ENCODE measurements at places on chromosomes 12 and 14. TPM values are rescaled to one million over a fixed set of nuclear protein-coding genes. Genes with fewer than 3 reads are reported as not detected.

- no peak for DNase-seq
Measured at GRCh38 chr12:16352481-16352880, 5.0 kb downstream of the MGST1 start.

DNA sequence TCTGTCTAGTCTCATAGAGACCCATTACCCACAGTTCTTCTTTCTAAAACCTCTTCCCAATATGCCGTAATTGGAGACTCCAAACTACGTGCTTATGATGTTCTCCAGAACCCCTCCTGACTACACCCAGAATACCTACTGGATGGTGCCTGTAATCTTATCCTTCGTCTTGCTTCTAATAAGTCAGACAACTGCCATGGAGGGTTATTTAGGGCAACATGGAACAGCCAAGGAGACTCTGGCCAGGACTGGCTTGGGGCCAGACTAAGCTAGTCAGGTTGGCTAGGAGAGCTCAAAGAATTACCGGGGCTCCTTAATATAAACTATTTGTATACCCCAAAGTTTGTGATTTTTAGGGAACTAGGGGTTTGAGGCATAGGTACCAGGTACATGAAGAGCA lies 6.8 kb downstream of the PFKM start:
- no peak for DNase-seq

- no peak for DNase-seq
Measured at GRCh38 chr12:108525681-108526080, 10.6 kb downstream of the FICD start.

- DNase-seq = no peak
Measured at GRCh38 chr12:30828686-30829085, 73.9 kb upstream of the CAPRIN2 start.

- DNase-seq = no peak
Measured at GRCh38 chr12:61652265-61652664, 607.9 kb upstream of the USP15 start.

- no peak for DNase-seq
Measured at GRCh38 chr12:107560899-107561285, 124.7 kb upstream of the PWP1 start.

DNA sequence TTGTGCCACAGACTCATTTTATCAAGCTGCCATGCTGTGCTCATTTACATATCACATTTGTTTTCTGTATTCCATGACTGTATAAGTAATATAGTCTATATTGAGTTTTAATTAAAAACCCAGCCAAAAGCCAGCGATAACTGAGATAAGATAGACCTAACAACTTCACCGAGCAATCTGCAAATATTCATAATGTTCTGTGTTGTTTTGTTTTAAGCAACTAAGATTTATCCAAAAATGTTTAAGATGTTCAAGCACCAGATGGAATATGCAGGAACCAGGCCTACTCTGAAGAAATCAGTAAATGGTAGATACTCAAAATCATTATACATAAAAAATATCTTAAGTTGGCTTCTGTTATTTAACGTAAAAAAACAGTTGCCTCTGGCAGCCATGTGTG lies 295.3 kb downstream of the ITPR2 start:
- DNase-seq = no peak

- no peak for DNase-seq
Measured at GRCh38 chr14:58972233-58973017, 216.0 kb upstream of the DAAM1 start.

DNA sequence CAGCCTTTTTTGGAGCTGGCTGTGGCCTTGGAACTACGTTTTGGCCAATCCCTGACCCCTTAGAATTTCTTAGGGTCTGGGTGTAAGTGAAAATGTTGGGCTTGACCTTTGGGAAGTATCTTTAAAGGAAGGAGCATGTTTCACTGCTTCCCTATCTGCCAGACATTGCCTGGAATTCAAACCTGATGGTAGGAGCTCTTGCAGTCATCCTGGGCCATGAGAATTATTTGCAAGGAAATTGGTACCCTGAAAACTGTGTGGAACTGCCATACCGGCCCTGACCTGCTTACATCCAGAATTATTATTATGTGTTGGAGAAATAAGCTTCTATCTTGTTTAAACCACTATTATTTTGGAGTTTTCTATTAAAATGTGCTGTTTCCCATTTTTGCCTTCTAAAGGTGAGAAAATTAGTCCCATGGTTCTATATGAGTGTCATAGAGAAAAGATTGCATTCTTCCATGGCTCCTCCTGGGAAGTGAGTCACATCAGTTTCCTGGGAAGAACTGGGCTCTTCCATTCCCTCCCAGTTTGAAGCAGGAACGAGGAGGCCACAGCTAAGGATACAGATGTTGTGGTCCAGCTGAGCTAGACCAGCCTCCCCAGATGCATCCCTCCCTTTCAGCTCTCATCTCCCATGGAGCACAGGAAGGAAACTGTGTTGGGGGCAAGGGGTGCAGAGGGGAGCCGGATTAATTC lies 9.5 kb upstream of the PGF start:
- DNase-seq = no peak

GRCh38 chr12:31117203-31118011 lies 43.7 kb downstream of the DDX11 start:
- DNase-seq = peak; percentile 67

- no peak for DNase-seq
Measured at GRCh38 chr12:18652596-18652995, 85.2 kb downstream of the PLCZ1 start.

- no peak for DNase-seq
Measured at GRCh38 chr12:117507548-117507947, 146.1 kb upstream of the NOS1 start.

DNA sequence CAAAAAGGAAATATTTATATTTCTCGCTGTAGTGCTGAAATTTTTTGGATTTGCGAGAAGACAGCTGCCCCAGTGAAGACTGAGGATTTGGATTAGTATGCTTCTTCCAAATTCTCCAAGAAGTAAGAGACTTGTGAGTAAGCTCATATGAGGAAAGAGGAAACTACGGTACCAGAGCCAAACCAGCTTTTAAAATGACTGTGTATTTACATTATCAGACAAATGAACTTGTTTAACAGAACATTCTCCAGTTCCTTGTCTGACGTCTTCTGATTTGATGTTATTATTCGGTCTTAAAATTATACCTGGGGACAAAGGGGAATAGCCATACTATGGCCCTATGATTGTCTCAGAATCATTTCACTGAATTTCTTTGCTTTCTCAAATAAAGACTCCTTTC lies 8.0 kb downstream of the CLEC12B start:
- no peak for DNase-seq

DNA sequence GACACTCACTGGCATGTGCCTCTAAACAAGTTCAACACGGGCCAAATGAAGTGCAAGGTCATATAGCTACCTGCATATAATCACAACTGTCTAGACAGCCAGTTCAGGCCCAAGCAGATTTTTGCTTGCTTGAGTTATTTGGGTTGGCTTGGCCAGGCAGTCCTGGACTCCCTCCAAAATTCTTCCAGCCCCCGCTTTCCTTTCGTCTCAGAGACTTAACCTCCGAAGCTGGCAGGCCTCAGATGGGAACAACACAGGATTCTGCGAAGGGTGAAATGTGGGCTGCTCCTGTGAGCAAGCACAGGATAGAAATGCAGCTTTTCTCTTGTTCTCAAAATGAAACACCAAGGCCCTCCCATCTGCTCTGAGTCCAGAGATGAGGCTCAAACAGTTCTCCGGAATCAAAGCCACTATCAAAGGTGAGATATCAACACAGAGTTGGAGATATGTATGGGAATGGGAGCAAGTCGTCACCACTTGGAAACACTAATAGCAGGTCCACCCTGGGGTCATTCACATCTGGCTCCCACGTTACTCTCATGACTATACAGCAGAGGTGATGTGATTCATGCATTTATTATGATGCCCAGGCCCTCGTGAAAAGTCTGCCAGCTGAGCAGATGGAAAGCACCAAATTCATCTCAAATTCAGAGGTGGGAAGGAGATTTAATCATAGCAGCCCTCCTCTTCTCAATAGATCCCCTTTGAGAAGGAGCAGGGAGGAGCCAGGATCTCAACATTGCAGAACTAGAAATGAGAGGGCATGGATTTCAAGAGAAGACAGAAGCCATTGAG lies 389.8 kb downstream of the NUAK1 start:
- DNase-seq = no peak

Gene SCN8A
- total RNA-seq = 4.2 TPM

Gene NIN
- 19.8 TPM for total RNA-seq

Gene NDRG2
- total RNA-seq = 171 TPM
